Activated CD4-positive, alpha-beta T cell treated with anti-CD3 and anti-CD28 coated beads, Interleukin-2, amount 50 U/mL, for 1 hour (primary cell): ENCODE measurements at places on chromosomes 6 and 20.

- no peak for DNase-seq
Observed at GRCh38 chr6:12952318-12952717, 235.8 kb downstream of the PHACTR1 start.

GRCh38 chr6:148947621-148948444 lies 201.0 kb downstream of the UST start:
- DNase-seq: peak; percentile 76

GRCh38 chr20:3420211-3420707 lies 12.8 kb upstream of the DNAAF9 start:
- no peak for DNase-seq

DNA sequence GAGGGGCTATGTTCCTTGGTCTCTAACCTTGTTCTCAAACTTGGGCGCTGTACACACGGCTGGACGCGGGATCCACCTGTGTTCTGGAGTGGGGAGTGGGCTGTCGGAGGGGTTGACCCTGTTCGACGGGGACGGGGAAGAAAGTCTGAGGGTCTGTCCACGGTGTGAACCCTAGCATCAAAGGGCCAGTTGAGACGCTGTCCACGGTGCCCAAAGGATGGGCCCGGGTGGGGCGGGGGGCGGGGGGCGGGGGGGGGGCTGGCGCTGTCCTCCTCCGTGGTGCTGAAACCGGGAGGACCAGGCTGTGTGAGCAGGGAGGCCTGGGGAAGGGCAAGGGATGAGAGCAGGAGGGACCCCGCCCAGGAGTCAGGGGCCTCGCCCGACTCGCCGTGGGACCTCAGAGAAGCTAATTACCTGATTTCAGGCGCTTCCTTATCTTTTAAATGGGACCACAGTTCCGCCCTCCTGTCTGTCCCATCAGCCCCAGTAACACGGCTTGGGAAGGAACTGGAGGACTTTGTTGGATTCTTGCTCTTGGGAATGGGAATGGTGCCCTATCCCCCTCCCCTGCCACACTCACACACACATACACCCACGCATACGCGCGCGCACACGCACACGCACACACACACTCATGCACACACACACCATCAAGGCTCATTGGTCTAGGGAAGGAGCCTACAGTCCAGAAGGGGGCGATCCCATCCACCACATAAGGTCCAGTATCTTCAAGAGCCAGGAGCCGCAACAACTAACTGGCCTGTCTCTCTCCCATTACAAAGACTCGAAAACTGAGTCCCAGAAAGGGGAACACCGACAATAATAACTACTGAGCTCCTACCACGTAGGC lies 1.0 kb upstream of the VSTM2L start:
- DNase-seq: no peak

GRCh38 chr6:43240950-43241349 lies 2.3 kb upstream of the TTBK1 start:
- no peak for DNase-seq

GRCh38 chr6:3329393-3330051 lies 70.8 kb downstream of the PSMG4 start:
- no peak for DNase-seq

DNA sequence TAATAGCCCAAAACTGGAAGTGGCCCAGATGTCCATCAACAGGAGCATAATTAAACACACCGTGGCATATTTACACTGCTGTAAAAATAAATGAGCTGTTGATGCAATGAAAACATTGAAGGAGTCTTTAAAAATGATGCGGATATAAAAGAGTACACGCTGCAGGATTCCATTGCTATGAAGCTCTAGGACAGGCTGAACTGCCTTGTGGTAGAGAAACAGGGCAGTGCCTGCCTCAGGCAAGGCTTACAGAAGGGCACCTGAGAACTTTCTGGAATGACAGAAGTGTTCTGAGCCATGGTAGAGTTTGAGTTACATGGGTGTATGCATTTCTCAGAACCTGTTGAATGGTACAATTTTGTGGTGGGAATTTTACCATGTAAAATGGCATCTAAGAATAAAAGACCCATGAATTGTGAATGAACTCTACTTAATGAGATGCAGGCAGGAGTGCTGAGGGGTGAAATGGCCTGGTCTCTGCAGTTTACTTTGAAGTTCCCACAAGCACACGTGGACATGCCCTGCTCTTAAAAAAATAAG lies 45.3 kb upstream of the RIN2 start:
- DNase-seq: no peak

- DNase-seq: no peak
Observed at GRCh38 chr6:165231581-165232561, 77.5 kb downstream of the C6orf118 start.

DNA sequence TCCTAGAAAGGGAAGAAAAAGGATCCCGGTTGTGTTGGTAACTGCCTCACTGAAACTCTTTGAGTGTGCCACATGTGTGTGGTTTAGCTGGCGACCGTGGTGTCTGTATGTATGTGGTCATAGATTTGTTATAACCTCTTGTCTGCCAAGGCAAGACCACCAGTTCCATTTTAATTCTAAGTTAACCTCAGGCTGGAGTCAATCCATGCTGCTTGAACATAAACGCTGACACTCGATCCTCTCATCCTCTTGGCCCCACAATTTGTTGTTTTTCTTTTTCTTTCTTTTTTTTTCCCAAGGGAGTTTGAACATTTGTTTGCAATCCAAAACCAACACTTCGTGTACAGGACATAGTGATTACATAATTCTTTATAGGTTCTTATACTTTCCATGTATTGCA lies 318.9 kb upstream of the JAG1 start:
- no peak for DNase-seq

GRCh38 chr6:98995116-98995515 lies 47.4 kb upstream of the FBXL4 start:
- DNase-seq: no peak

GRCh38 chr6:16683641-16684194 lies 77.5 kb downstream of the ATXN1 start:
- no peak for DNase-seq

DNA sequence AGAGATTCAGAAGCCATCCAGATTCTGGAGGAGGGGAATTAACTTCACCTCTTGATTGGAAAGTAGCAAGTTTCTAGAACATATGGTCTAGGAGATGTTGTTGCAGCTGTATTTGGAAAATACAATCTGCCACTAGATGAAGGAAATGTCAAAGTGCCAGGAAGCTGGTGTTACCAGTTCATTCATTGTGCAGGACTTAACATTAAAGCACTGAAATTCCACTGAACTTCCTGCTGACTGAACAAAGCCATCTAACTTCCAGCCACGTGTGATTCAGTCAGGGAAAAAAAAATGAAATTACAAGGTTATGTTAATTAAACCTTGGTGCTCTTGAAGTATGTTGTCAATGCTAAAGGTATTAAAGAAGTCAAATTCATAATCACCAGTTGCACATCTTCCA lies 321.5 kb upstream of the SASH1 start:
- DNase-seq: no peak

GRCh38 chr20:58145506-58146080 lies 82.9 kb downstream of the ANKRD60 start:
- no peak for DNase-seq

- no peak for DNase-seq
Observed at GRCh38 chr6:88238065-88238464, 71.9 kb upstream of the CNR1 start.

DNA sequence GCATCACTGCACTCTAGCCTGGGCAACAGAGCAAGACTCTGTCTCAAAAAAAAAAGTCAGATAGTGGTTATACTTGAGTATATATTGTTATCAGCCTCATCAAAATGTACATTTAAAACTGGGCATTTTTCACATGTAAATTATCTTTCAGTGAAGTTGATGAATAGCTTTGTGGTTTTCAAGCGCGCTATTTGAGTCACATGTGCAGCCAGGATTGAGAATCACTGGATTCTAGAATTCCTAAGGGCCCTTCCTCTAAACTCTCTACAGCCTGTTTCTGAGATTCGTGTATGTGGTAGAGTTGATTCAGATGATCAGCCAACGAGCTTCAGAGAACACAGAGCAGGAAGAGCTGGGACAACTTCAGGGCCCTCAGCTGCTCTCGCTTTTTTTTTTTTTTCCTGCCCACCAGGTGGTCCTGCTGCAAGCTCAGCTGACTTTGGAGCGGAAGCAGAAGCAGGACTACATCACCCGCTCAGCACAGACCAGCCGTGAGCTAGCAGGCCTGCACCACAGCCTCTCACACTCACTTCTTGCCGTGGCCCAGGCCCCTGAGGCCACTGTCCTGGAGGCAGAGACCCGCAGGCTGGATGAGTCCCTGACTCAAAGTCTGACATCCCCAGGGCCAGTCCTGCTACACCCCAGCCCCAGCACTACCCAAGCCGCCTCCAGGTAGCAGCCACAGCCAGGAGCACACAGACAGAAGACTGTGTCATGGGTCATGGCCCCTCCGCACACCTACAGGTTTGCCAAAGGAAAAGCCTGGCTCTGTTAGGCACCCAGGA lies 18.3 kb downstream of the C20orf173 start:
- no peak for DNase-seq

- DNase-seq: no peak
Observed at GRCh38 chr6:26260725-26261490, 104.1 kb upstream of the BTN3A2 start.

- DNase-seq: no peak
Observed at GRCh38 chr20:12435268-12435667, 517.6 kb downstream of the BTBD3 start.

DNA sequence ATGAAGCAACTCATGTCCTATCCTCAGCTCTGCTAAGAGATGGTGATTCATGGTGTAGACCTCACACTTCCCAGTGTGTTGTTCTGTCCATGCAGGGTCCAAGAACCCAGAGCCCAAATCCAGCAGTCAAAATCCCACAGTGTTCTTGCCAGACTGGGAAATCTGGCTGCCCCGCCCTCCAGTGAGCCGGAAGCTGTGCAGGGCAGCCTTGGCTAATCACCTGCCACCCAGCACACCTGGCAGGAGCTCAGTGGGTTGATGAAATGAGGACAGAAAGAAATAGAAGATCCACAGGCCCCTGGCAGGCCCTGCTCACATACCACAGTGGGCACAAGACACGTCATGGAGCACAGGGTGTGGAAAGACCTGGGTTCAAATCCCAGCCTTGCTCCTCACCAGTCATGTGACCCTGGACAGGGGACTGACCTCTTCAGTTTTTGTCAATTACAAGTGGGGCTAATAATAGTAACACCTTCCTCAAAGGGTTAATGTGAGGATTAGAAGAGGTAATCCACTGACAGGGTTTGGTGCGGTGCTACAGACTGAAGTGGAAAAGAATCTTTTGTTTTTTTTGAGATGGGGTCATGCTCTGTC lies 13.6 kb upstream of the GUCA1A start:
- DNase-seq: no peak

GRCh38 chr6:85977661-85978060 lies 335.0 kb upstream of the SYNCRIP start:
- DNase-seq: no peak

DNA sequence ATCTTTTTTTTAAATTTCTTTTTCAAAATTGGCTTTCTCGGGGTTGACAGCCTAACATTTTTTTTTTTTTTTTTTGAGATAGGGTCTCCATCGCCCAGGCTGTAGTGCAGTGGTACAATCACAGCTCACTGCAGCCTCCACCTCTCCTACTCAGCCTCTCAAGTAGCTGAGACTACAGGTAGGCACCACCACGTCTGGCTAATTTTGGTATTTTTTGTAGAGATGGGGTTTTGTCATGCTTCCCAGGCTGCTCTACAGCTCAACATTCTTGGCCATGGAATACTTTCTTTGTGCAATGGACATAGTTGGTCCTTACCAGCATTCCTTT lies 6.4 kb upstream of the CTNNBL1 start:
- no peak for DNase-seq

- no peak for DNase-seq
Observed at GRCh38 chr6:113690281-113691259, 166.6 kb upstream of the MARCKS start.

- no peak for DNase-seq
Observed at GRCh38 chr6:43490523-43490939, 13.2 kb downstream of the TJAP1 start.

DNA sequence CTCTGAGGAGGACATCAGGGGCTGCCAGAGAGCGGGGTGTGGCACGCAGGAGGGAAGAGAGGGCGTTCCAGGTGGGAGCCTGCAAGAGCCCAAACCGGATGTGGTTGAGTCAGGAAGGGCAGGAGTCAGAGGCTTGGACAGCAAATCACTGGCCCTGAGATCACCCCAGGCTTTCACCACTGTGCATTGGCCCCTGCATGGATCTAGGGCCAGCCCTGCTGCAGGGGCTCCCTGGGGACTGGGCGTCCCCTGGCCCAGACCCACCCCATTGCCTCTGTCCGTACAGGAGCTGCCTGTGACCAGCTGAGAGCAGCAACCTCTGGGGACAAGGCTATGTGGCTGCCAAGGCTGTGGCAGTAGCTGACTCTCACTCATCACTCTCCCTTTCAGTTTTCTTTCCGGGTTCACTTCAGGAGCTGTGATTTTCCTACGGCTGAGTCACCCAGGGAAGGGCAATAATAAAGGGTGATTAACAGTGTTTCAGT lies 33.9 kb downstream of the KCNK17 start:
- DNase-seq: no peak

DNA sequence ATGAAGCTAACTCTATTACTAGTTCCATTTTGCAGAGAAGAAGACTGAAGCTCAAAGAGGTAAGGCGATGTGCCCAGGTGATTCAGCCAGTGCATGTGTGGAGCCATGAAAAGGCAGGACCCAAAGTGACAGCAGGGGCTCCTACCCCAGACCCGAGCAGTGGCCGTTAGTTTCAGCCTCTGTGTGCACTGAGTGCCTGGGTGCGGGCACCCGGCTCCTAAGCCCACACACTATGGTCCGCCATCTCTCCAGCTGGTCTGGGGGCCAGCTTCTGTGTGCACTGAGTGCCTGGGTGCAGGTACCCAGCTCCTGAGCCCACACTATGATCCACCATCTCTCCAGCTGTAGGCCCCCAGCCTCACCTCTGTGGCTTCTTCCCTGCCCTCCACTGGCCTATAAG lies 123.5 kb upstream of the CST7 start:
- no peak for DNase-seq

DNA sequence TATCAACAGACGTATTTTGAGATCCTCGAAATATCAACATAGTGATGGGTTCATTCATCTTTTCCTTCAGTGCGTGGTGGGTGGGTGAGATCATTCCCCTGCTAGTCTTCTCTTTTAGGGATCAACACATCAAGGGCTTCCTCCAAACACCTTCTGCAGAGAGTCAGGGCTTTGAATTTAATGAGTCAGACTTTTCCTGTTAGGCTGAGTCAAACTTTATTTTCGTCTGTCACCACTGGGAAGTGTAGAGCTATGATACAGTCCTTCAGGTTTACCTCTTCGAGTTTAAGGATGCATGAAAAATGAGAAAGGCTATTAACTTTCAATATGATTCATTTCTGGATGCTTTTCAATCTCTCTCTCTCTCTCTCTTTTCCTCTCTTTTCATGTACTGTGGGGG lies 189.1 kb downstream of the BMP2 start:
- DNase-seq: no peak

DNA sequence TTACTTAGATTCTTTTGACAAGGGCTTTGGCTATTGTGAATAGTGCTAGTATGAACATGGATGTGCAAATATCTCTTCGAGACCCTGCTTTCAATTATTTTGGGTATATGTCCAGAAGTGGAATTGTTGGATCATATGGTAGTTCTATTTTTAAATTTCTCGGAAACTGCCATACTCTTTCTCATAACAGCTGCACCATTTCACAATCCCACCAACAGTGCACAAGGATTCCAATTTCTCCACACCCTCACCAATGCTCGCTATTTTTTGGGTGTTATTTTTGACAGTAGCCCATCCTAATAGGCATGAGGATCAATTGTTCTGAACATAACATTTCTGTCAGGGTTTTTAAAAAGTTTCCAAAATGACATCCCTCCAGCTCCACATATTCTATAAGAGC lies 69.2 kb upstream of the ESR1 start:
- no peak for DNase-seq

- no peak for DNase-seq
Observed at GRCh38 chr6:112202639-112203341, 51.6 kb downstream of the LAMA4 start.
